ENCODE measurements at places on chromosomes 5 and 9.

DNA sequence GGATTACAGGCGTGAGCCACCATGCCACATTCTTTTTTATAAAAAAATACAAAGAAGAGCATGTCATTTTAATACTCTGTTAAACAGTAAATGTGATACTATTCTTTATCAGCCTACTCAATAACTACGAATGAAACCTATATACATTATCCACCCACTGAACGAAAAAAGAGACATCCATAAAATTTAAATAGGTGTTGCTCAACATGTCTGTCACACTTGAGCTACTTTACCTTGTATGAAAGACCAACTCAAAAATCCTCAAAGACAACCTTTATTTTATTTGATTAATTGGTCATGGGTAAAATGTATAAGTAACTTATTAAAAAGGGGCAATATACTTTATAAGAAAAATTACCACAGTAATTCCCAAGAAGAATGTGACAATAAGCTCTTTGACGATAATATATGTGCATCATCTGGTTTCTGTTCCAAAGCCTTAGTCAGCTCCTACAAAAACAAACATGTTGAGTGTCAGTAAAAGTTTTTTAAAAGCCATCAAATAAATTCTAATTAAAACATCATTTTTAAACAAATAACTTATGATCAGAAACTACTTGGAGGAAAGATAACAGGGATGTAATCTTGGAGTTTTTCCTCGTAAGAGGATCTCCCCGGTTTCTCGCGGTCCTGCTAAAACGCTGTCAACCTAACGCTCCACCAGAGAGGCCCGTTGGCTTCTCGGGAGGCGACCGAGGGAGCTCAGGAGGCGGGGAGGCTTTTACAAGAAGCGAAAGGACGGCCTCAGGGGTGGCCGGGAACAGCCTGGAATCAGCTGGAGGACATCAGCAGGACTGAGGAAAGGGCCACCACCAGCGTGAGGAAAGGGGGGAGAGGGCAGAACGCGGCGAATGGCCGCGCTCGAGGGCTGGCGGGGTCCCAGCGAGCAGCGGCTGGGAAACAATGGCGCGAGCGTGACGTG is 13.5 kb upstream of the ANKRD18B start:
- DNase-seq = peak; percentile 5

- DNase-seq = no peak
These were observed 747 bp upstream of the PROP1 start for GRCh38 chr5:177996660-177997318.

DNA sequence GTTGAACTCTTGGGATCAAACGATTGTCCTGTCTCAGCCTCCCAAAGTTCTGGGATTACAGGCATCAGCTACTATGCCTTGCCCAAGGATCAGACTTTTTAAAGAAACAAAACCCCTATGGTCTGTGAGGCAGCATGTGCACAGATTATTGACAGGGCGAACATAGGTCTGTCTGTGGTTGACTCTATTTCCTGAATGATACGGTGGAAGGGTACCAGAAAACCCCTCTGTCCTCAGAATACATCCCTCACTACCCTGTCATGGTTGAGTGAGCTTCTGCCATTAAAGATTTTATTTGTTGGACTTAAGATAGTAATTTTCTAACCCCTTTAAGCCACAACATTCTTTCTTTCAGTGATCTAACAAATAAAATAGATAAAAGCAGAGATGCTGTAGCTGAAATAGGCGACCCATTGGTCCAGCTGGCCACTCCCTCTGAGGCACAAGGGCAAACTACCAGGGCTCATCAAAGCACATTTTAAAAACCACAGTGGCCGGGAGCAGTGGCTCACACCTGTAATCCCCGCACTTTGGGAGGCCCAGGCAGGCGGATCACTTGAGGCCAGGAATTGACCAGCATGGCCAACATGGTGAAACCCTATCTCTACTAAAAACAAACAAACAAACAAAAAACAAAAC is 84.9 kb upstream of the ANKRD55 start:
- no peak for DNase-seq

DNA sequence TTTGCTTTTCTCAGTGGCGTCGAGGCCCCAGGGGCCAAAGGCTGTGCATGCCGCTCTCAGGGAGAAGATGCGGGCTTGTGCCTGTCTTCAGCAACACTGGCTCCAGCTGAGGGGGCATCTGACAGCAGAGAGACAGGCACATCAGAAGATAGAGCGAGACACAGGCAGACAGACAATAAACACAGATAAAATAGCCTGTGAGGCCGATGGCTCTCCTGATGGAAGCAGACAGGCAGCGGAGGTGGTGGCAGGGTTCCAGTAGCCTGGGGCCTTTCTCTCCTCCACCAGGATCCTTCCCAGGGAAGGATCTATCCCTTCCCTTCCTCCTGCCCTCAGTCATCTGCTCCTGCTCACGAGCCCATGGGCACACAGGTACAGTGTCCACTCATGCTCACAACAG is 16.6 kb upstream of the UNC5A start:
- DNase-seq = no peak
